Renal cortex interstitium (tissue), 15 donors: ENCODE measurements at places on chromosomes 12 and 14. TPM values are rescaled to one million over a fixed set of nuclear protein-coding genes. Genes with fewer than 3 reads are reported as not detected.

GRCh38 chr14:37665479-37665878 is 70.0 kb downstream of the TTC6 start:
- DNase-seq: no peak

GRCh38 chr12:65229441-65229840 is 49.0 kb upstream of the MSRB3 start:
- no peak for DNase-seq

The C12orf56 gene
- polyA plus RNA-seq: 2.2 TPM

The CCDC196 gene
- polyA plus RNA-seq: 0.12 TPM

DNA sequence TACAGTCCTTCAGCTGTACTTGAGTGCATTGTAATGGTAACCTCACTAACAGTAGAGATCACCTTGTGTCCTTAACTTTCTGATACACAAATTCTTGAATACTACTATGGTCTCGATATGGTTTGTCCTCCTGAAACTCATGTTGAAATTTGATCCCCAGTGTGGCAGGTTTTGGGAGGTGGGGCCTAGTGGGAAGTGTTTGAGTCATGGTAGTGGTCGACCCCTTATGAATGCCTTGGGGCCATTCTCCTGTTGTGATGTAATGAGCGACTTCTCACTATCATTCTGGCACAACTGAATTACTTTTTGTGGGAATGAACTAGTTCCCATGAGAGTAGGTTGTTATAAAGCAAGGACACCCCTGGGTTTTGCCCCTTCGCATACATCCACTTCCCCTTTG is 52.3 kb downstream of the IPO8 start:
- DNase-seq: no peak

- DNase-seq: no peak
Measured at GRCh38 chr12:56220611-56221231, 1.0 kb downstream of the RNF41 start.

GRCh38 chr12:72753571-72753970 is 481.4 kb downstream of the TRHDE start:
- no peak for DNase-seq

The SMARCC2 gene
- polyA plus RNA-seq: 141 TPM

The BCL2L14 gene
- polyA plus RNA-seq: 0.40 TPM

The KIF21A gene
- polyA plus RNA-seq: 42.4 TPM

DNA sequence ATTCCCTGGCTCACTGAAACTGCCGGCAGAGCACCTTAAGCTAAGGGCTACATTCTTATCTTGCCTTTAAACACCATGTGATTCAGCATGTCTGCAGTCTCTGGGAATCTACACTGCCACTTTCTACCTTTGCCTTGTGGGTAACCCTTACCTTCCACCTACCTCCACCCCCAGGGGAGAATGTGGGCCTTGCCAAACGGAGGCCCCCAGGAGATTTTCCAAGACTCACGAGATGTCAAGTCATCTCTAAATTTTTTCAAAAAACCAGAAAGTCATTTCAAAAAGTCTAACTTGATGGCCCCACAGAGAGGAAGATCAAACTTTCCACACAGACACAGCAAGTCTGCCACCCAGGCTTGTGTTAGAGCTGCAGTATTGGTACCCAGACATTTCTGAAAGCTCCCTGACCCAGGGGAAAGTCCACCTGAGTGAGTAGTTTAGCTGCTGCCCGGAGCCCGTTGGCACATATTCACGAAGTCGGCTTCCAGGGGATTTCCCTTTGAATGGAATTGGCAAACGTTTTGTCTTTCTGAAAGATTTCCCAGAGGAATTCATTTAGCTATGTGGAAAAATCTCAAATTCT is 4.7 kb upstream of the PSMA6 start:
- DNase-seq: no peak

DNA sequence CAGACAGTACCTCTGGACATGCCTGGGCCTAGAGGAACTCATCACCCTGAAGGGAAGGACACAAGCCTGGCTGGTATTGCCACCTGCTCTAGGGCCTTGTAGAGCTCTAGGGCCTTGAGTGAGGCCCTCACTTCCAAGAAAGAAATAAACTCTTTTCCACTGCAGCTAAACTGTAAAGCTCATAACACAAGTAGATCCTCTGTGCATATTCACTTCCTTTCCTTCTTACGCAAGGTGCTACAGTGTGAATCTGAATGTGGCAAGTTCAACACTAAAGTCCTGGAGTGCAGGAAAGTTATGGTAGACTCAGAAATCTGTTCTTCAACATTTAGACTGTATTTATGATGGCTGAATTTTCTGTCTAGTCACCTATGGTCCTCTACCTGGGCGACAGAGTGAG is 14.5 kb downstream of the RNASE3 start:
- no peak for DNase-seq

DNA sequence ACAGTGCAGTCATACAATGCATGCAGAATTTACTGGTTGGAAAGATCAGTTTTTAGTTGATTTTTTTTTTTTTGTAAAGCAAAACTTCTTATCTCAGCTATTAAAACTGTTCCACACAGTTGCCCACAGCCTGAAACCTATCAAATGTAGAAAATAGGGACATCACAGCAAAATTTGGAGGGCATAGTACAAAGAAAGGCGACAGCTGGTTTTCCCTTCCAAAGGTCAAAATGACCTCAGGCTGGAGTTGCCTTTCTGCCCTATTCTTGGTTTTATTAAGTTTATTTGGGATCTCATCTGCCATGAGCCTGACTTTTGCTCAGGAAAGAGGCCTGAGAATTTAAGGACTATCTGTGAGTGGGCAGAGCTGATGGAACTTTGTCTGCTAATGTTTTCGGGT is 28.5 kb downstream of the NOPCHAP1 start:
- no peak for DNase-seq

- no peak for DNase-seq
Measured at GRCh38 chr14:99075771-99076375, 196.1 kb downstream of the BCL11B start.

DNA sequence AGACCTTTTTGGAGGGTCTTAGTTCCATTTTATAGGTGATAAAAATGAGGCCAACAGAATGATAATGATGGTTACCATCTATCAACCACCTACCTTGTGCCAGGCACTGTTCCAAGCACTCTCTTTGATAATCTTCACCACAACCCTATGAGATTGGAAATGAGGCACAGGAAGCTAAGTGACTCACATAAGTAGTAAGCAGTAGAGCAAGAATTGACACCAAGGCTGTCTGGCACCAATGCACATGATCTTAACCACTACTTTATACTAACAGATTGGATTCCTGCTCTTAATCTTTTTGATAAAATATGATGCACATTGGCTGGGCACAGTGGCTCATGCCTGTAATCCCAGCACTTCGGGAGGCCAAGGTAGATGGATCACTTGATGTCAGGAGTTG is 91.4 kb downstream of the DRAM1 start:
- no peak for DNase-seq

The IGFBP6 gene
- 24.2 TPM for polyA plus RNA-seq

DNA sequence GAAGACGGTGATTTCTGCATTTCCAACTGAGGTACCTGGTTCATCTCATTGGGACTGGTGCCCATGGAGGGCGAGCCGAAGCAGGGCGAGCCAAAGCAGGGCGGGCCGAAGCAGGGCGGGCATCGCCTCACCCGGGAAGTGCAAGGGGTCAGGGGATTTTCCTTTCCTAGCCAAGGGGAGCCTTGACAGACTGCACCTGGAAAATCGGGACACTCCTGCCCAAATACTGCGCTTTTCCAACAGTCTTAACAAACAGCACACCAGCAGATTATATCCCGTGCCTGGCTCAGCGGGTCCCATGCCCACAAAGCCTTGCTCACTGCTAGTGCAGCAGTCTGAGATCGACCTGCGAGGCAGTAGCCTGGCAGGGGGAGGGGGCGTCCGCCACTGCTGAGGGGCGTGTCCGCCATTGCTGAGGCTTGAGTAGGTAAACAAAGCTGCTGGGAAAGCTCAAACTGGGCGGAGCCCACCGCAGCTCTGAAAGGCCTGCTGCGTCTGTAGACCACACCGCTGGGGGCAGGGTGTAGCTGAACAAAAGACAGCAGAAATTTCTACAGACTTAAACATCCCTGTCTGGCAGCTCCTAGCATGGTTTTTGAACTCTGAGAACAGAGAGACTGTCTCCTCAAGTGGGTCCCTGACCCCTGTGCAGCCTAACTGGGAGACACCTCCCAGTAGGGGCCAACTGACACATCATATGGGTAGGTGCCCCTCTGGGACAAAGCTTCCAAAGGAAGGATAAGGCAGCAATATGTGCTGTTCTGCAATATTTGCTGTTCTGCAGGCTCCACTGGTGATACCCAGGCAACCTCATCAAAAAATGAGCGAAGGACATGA is 77.2 kb downstream of the BAZ1A start:
- no peak for DNase-seq

The CFAP54 gene
- 4.6 TPM for polyA plus RNA-seq

DNA sequence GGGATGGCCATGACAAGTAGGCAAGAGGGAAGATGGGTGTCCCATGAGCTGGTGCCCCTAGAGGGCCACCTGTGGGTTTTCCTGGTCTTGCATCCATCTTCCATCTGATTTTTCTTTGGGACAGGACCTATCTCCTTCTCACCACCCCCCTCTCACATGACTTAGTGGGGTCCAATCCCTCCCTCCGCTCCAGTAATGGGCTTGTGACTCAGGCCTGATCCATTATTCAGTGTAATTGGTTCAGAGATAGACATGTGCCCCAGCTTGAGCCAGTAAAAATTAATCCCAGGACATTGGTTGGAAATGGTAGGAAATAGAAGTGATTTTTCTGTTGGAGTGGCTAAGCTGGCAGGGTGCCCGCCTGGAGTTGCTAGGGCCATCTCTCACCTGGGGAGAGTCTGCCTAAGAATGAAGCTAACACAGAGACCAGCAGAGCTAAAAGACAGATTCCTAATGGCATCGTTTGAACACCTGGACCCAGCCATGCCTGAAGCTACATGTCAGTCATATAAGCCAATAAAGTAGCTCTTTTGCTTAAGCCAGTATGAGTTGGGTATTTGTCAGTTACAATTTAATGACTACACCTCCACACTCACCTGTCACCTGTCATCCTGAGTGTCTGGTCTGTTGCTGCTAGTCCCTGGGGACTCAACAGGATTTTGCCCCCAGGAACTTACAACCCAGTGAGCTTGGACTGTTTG is 14.7 kb downstream of the RASAL1 start:
- no peak for DNase-seq

The CISTR gene
- 0.35 TPM for polyA plus RNA-seq

DNA sequence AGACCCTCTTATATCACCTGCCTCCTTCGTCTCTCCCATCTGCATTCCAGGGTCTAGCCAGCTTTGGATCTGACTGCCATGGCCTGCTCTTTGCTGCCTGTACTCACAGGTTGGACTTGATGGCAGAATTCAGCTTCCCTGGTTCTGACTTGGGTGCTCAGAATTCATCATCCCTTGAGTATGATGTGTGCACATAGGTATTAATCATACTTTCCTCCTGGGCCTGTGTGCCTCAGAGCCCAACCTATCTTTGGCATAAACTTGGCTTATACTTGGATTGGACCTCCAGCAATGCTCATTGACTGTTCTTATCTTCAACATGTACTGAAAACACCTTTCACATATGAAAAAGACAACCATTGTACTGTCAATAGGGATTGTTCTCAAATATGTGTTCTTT is 70.7 kb upstream of the LMNTD1 start:
- no peak for DNase-seq

The RERG gene
- polyA plus RNA-seq: 31.8 TPM

GRCh38 chr14:59483363-59483762 is 845 bp downstream of the L3HYPDH start:
- DNase-seq: no peak

DNA sequence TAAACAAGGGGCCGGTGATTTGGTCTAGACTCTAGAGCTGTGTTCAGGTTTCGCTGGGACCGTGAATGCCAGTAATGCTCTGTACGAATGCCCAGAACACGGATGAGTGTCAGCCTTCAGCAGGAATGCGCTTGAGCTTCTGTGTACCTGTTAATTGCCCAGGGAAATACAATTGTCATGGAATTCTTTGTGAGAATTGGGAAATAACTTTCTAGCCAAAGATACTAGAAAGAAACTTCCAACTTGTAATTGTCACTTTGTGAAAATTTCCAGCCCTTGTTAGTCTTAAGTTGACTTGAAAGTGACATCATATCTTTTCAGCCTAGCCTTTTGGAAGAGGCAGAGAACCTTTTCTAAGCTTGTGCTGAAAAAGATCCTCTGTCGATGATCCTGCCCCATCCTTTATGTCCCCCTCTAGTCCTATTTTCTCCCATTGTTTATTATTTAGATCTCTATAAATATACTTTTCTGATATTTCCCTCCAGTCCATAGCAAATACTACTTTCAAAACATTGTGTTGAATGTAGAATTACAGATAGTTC is 2.7 kb downstream of the CHST11 start:
- no peak for DNase-seq

The KRT5 gene
- polyA plus RNA-seq: 0.24 TPM

GRCh38 chr12:131346555-131347344 is 364.1 kb upstream of the SFSWAP start:
- no peak for DNase-seq

DNA sequence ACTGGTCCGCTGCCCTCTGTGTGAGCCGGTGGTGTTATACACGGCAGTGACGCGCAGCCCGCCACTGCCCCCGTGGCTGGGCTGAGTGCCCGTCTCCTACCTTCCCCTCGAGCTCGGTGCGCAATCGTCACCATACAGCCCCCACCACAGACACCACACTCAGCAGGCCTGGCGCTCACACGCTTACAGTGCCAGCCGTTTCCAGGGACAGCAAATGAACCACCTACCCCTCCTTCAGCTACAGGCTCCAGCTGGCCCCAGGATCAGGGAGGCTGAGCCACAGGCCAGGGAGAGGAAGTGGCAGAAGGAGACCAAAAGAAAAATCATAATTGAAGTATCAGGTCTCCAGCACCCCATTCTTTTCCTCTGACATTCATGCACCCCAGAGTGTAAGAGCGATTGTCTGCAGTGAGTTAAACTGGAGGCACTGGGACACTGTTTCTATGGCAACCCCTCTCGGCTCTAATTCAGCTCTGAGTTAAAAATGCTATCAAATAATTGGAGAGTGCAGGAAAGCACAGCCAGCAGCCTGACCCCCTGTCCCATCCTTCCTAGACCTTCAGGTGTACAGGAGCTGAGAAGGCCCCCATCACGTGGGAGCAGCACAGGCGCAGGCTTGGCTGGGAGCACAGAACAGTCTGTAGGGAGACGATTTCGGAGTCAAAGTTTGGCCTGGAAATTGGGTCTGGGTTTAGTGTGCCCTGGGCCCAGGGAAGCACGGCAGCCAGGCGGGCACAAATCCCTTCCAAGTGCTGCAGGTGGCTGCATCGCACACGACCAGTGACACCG is 18.0 kb downstream of the LRTM2 start:
- no peak for DNase-seq

DNA sequence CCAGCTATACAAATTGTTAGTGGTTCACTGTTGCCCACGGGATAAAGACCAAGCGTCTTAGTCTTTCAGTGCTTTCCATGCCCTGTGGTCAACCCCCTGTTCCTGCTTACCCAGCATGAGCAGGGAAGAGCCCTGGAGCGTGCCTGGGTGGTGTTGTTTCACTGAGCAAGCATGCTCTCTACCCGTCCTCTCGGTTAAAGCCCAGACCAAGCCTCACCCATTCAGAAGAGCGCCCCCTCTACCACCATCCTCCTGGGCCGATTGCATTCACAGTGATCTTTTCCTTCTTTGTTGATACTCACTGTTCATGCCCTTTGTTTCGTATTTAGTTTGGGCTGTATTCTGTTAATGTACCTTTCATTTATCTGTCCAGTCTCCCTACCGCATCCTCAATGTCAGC is 25.1 kb downstream of the DYRK4 start:
- DNase-seq: no peak

- no peak for DNase-seq
Measured at GRCh38 chr14:63200767-63201166, 3.5 kb upstream of the RHOJ start.

The GRIP1 gene
- polyA plus RNA-seq: 26.7 TPM
